GM04504 (cell line): ENCODE measurements at places on chromosomes 5 and 9.

DNA sequence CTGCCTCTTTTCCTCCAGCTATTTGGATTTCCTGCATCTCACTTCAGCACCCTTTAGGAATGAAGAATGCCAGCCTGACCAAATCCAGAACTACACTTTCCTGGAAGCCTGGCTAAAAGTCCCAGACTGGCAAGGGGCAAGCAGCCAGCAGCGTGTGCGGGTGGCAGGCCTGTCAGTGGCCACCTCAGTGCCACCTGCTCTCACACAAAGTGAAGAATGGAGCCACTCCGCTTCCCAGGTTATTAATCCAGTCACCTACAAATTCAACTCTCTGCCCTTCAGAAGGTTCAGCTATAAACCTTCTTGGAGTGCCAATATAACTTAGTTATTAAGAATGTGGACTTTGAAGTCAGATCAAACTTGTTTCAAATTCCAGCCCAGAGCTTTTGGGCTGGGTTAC is 6.7 kb upstream of the ALDOB start:
- no peak for DNase-seq

- DNase-seq, result no peak
Measured at GRCh38 chr9:130150779-130151382, 21.3 kb upstream of the NCS1 start.

GRCh38 chr9:89597711-89598362 is 7.0 kb upstream of the GADD45G start:
- DNase-seq, result peak; percentile 21

- DNase-seq, result no peak
Measured at GRCh38 chr9:31535651-31536050, 848.8 kb upstream of the ACO1 start.

DNA sequence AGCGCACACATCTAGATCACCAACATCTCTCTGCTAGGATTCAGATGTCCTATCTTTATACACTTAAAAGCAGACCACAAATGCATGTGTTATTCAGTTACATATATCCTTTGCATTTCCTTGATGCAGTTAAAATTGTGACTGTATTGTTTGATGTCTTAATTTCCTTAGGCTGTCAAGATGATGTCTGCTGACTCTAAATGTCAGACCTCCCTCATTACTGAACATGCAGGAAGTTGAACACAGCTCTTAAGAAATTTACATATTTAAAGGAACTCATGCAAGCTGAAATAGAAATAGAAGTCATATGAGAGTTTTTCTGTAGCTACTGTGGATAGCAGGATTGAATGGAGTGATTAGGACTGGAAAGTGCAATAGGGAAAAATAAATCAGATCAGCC is 336.5 kb upstream of the SEMA6A start:
- DNase-seq, result no peak

- no peak for DNase-seq
Measured at GRCh38 chr5:37641933-37642332, 197.9 kb downstream of the GDNF start.

DNA sequence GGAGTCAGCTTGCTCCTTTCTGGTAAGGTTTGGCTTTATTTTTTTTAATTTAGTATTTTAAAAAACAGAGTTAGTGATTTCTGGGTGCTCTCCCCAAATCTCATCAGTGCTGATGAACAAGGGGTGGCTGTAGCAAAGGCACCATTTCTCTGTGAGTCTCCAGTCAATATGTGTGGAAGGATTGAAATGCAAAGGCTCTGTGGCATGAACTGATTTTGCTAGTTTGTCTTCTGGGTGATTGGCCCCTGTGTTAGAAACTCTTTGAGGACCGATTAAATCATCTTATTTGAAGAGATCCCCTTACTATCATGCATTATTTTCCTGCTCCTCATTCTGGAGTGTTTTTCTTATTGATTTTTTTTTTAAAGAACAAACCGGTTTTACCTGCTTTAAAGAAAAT is 596 bp downstream of the TEK start:
- DNase-seq, result no peak

DNA sequence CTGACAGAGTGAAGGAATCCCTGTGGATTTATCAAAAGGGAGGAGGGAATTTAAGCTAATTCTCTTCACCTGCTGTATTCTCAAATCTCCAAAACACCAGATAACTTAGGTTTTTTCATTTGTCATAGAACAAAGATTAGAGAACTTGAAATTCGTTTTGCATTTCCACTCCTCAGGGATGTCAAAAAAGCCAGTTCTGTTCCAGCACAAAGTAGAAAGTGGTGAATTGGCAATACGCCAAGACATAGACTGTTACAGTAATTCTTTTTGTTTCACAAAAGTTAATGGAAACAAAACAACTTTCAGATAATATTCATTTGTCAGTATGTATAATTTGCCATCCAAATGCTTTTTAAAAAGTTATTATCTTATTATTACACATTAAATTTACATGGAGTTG is 15.0 kb downstream of the S1PR3 start:
- DNase-seq, result no peak

DNA sequence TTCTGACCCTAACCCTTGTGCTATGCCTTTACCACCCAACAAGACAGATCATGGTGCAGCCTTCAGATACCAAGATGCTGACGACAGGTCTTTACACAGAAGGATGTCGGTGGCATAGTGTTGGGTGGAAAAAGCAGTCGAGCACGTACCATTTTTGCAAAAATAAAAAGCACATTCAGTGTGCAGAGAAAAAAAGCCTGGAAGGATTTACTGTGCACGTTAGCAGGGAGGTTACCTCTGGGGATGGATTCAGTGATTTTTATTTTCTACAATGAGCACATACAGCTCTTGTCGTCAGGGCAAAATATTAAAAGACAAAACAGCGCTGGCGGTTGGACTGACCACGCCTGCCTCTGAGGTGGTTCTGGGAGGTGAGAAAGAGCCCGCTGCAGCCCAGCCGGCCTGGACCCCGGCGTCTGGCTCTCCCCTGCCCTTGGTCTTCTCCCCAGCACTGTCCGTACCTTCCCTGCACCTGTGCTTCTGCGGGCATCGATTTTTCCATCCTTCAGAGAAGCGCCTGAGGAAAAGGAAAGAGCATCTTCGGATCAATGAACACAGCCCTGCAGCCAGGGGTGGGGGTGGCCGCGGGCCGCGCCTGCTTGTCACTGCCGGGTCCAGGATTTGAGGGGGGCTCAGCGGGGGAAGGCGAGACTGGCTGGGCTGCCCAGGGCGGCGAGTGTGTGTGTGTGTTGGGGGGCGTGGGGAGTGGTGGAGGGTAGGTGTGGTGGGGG is 200.0 kb upstream of the IER5L start:
- no peak for DNase-seq

DNA sequence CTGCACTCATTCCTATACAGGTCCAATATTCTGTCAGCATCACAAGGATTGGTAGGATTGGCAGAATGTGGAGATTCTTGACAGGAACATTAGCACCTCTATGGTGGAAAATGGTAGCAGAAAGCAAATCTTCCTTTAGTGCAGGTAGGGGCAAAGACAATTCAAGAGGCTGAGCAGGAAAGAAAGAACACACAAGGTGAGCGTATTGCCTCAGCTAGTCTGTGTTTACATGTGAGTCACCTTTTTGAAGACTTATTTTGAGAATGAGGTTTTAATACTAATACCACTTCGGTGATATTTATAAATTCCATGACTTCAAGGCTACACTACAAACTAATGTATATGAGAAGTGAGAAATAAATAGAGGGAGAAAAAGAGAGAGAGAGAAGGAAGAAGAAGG is 717.0 kb downstream of the BRINP1 start:
- no peak for DNase-seq

- DNase-seq, result peak; percentile 13
Measured at GRCh38 chr5:92687821-92688722, 892.9 kb downstream of the NR2F1-AS1 start.

DNA sequence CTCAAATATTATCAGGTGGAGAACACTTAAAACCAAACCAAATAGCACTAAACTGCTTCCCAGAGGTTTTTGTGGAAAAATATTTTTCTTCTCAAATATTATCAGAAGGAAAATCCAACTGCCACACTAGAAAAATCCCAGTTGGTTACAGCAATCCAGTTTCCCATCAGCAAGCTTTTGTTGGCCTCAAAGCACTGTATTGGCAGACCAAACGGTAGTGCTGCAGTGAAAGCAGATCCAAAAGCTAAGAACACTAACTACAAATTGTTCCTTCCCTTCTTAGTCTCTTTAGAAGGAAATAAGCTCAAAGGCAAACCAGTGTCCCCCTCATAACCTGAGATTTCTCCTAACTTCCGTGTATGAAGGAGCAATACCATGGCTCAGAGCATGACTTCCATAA is 105.3 kb downstream of the TRIM36 start:
- DNase-seq, result no peak

GRCh38 chr9:22054076-22054475 is 45.0 kb upstream of the CDKN2B start:
- no peak for DNase-seq

DNA sequence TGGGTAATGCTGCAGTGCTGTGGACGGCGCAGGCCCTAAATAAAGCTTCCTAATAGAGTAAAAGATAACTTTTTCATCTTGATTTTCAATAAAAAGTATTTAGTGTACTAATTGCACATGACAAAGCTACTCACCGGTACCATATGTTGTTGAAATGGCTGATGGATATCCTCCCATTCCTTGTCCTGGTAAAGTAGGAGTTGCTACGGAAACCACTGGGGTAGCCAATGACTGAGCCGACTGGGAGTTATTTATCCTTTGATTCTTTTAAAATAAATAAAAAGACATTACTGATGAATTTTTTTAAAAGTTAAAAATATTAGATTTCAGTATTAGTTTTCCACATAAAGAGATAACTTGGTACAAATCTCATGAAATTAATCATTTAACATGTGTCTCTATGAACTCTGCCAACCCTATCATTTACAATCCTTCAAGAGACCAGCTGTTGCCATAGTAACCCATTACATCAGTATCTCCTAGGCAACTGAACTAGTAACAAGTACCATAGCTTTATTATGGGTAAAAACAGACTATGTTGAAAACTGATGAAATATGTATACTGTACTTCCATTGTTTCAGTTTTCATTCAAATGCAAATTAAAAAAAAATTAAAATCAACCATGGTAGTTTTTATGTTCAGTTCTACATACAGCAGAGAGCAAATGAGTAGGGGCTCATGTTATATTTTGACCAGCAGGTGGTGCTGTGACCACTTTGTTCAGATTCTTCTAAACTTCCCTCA is 153.7 kb downstream of the MEF2C start:
- DNase-seq, result peak; percentile 49

GRCh38 chr9:115799734-115800133 is 353.9 kb upstream of the PAPPA start:
- no peak for DNase-seq

DNA sequence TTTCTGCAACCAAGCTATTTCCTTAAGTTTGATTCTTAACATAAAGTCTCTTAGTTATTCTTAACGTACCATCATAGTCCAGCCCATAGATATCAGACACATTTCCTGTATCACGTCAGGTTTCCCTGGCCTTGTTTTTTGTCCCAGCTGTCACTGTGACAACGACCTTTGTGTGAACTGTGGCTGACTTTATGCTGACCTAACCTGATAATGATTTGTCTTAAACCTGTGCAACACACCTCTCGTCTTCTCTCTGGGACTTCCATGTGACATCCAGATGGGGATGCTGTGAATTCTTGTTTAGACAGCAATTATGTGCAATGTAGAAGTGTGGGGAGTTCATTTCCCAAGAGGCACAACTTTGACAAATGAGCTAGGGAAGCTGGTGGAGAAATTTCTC is 662.8 kb downstream of the PTPRD start:
- no peak for DNase-seq

- no peak for DNase-seq
Measured at GRCh38 chr5:114223866-114224265, 138.0 kb upstream of the KCNN2 start.

DNA sequence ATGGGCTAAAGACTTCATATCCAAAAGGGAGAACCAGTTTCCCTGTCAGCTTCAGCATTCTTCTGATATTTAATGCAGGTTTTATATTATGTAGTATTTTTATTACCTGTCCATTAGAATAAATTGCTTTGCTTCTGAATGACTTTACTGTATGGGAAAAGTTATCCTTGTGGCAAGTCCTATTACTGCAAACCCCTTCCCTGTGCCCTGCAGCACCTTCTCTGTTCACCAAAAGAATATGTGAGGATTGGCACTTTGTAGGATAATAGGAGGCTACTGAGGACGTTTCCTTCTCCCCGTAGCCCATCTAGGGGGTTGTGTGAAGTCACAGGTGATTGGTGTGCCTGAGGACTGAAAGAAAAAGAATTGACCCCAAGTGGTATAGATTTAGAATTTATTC is 296.1 kb downstream of the KDM4C start:
- no peak for DNase-seq

- no peak for DNase-seq
Measured at GRCh38 chr9:2824564-2824963, 19.3 kb downstream of the PUM3 start.

GRCh38 chr9:19294219-19294618 is 63.7 kb downstream of the DENND4C start:
- no peak for DNase-seq

DNA sequence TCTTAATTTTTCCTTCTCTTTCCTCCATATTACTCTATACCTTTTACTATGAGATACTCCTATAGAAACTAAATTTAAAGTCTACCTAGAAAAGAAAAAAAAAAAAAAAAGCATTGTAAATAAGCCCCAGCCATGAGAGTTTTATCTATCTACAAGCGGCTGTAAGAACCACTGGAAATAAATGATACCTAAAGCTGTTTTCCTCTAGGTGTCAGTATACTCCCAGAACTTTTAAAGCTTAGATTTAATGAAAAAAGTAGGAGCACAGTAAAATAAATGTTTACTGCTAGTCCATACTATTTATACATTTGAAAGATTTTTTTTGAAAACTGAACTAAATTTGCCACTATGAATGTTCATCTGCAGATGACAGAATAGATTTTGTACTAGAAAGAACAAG is 26.2 kb downstream of the TYRP1 start:
- no peak for DNase-seq

- no peak for DNase-seq
Measured at GRCh38 chr5:180330270-180330648, 22.9 kb downstream of the GFPT2 start.

DNA sequence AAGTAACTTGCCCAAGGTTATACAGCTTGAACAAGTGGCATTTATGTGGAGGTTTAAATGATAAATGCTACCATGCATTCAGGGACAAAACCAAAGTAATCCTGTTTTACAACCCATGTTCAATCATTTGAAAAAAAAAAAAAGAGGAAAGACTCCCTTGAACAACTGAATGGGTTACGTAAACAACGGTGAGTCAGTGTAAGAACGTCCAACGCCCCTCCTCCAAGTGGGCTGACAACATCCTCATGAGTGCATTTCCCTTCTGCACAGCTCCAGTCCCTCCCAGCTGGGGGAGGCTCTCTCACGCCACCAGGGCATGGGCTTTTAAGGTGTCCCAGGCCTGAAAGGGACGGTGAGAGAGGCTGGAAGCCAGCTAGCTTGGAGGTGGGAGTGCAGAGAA is 90.0 kb downstream of the PRRT1B start:
- peak; percentile 96 for DNase-seq
